Myocyte (in vitro differentiated cells): ENCODE measurements at places on chromosomes 1 and 21. TPM values are rescaled to one million over a fixed set of nuclear protein-coding genes. Genes with fewer than 3 reads are reported as not detected.

DNA sequence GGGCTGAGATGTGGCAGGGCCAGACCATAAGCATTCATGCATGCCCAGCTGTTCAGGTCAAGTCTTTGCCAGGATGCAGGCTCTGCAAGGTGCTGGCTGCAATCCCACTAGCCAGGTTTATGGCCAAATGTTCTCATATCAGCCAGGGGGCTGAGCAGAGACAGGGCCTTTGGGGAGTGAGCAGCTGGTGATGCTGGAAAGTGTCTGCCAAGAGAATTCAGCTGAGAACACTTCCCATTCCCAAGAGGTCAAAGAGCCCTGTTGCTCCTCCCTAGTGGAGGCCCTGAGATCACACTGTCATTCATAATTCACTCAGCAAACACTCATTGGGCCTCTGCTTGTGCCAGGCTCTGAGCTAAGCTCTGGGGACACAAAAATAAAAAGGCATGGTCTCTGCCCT lies 150.3 kb downstream of the DMRTA2 start:
- no peak for DNase-seq

DNA sequence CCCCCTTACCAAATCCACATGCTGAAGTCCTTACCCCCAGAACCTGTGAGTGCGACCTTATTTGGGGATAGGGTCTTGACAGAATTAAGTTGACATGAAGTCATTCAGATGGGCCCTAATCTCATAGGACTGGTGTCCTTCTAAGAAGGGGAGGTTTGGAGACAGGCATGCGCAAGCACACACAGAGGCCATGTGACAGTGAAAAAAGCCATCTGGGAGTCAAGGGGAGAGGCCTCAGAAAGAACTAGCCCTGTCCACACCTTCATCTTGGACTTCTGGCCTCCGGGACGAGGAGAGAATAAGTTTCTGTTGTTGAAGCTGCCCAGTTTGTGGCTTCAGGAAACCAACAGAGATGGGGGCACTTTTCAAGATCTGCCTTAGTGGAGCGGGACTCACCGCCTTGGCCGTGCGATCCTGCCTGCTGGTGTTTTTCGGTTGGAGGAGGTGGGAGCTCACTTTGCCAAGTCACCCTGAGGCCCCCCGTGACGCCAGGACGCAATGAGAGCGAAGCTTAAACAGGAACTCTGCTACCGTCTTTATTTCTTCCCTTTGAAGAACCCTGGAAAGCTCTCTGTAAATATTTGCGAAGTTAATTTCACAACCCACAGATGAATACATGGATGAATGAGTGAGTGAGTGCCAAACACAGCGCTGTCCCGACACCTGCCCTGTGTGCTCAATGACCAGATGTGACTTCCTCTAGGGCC lies 42.5 kb upstream of the C1orf174 start:
- DNase-seq = no peak

DNA sequence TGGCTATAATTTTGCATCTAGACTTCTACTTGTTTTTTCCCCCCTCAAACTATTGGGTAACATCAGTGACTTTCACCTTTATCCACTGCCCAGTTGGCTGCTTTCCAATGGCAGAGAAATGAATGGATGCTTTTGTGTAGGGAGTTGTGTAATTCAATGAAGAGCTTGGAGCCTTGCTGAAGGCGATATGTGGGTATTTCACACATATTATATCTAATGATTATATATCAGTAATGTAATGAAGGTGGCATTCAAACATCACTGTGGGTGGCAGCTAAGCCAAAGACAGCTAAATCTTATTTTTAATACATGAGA lies 81.2 kb downstream of the TGFB2 start:
- no peak for DNase-seq

DNA sequence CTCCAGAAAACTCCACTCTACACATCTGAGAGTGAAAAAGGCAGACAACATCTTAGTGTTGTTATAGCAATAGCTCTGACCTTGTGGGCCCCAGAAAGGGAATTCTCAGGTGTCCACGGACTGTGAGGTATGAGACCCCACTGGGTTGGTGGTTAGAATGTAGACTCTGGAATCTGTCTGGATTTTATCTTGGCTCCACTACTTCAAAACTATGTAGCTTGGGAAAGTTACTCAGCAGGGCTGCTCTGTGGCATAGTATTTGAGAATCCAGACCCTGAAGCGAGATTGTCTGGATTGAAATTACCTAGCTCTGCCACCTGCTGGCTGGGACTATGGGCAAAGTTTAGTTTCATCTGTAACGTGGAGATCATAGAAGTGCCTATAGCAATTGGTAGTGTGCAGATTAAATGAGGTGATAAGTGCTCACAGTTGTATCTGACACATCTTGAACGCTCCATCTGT lies 25.8 kb downstream of the PRDM2 start:
- peak; percentile 22 for DNase-seq

GRCh38 chr1:12343823-12344487 lies 114.1 kb downstream of the VPS13D start:
- no peak for DNase-seq

- DNase-seq = no peak
Measured at GRCh38 chr1:76871355-76871974, 4.2 kb downstream of the ST6GALNAC5 start.

DNA sequence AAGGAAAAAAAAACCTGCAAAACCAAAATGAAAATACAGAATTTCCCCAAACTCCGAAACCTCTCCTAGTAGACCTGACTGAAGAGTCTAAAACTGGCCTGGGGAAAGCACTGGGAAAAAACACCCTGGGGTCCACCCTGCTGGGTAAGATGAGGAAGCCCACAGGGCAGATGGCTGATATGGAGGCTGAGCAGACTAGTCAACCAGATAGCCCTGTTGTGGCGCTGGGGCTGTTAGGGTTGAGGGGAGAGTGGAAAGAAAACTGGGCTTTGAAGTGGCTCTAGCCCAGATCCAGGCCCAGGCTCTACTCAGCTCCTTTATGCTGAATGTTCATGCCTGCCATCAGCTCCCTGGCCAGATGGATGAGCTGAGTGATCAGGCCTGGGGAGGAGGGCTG lies 6.8 kb upstream of the SLAMF1 start:
- no peak for DNase-seq

DNA sequence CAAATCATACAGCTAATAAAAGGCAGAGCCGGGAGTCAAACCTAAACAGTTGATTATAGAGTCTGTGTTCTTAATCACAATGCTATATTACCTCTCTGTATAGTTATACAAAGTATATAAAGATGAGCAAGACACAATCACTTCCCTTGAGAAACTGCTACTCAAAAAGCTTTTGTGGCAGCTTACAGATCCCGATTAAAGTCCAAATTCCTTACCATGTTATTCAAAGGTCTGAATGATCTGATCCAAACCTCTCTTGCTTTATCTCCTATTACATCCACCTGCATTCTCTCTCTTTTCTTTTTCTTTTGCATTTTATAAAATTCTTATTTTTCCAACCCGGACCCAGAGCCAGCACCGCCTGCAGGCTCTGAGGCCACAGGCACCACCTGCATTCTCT lies 57.0 kb upstream of the MUTYH start:
- DNase-seq = no peak

DNA sequence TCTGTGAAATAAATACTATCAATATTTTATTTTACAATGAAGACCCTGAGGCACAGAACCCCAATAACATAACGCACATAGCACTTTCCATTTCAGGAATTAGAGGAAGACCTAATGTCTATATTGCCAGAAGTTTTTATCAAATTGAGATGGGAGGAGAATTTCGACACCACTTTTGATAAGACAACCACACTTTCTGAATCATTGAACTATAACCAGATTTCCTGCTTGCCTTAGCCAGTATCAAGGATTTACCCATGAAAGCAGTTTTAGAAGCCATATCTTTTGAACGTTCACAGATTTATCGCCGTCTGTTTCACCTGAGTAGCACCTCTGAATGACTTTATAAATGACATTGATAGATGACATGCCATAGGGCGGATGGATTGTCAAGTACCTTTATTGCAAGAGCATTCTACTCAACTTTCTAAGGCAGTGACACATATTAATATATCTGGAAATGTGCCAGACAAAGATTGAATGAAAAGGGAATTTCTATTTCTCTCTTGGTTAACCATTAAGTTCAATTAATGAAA lies 768.4 kb downstream of the LTN1 start:
- DNase-seq = no peak

DNA sequence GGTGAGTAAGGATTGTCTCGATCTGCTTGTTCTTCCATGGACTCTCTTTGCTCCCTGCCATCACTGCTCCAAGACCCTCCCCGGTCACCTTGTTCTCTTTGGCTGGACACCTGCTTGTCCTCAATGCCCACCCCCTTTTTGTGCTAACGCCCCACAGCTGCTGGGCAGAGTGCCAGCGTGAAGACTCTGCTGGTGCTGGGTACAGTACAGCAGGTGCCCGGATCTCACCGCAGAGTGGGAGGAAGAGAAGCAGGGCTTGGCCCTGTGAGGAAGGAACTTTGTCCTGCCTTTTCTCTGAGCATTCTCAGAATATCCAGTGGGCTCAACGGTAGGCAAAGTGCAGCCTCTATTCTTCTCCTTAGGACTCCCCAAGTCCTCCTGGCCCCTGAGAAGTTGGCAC lies 90.1 kb downstream of the PLXNA2 start:
- DNase-seq = peak; percentile 49

- peak; percentile 15 for DNase-seq
Measured at GRCh38 chr1:87392248-87393192, 63.8 kb downstream of the LMO4 start.

- no peak for DNase-seq
Measured at GRCh38 chr1:1006305-1007159, 6.6 kb upstream of the HES4 start.

GRCh38 chr1:214316593-214316992 lies 35.6 kb downstream of the SMYD2 start:
- DNase-seq = no peak

- DNase-seq = no peak
Measured at GRCh38 chr1:81547912-81548303, 252.8 kb upstream of the ADGRL2 start.

DNA sequence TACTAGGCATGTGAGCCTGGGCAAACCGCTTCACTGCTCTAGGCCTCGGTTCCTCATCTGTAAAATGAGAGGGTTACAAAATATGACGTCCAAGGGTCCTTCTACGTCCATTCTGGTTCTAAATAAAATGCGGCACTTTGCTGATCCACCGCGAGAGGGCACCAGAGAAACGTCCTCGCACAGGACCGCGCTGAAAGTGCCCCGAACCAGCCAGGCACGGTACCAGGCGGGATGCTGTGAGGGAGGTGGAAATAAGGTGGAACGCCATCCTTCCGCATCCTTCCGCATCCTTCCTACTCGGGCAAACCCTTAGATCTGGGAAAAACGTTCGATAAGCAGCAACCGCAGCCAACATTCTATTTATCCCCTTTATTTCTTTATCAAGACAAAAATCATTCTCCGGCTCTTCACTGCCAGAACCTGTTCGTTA lies 60.3 kb upstream of the KRTAP19-8 start:
- DNase-seq = peak; percentile 51

DNA sequence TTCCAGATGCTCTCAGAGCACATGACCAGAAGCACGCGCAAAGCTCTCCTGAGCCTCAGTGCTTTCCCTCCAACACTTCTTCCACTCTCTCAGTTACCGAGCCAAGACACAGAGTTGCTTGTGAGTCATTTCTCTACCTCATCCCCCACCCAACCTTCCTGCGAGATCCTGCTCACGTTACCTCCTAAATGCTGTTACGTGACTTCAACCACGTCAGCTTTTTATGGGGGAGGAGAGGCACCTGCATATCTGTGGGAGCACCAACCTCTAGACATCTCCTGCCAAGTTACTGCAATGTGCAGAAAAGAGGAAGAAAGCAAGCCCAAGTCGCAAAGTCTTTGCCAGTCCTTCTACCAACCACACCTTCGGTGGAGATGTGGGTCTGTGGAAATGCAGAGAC lies 27.2 kb upstream of the ERG start:
- no peak for DNase-seq

DNA sequence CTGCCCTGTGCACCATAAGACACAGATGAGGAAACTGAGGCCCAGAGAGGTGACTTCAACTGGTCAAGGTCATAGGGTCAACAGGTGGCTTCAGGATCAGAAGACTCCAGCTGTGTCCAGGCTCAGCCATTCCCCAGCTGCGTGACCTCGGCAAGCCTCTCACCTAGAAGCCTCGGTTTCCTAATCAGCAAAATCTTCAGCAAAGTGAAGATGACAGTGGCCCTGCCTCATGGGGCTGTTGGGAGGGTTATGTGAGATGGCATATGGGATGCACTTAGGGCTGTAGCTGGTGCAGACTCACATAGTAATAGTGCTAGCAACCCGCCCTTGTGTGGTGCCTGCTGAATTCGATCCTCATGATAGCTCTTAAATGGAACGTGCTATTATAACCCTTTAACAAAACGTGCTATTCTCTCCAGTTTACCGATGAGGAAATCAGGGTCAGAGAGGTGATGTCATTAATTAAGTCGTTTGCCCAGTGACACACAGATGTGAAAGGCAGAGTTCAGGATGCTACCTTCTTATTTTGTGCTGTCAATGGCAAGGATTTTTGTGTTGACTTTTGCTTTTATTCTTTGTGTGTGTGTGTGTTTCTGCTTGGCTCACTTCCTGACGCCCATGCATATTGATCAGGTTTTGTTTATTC lies 472.9 kb downstream of the MATN1 start:
- DNase-seq = no peak

GRCh38 chr1:44806025-44806703 lies 987 bp downstream of the DYNLT4 start:
- no peak for DNase-seq

The TACSTD2 gene
- total RNA-seq = not detected in 2 replicates

The LY9 gene
- not detected in 2 replicates for total RNA-seq

The TMEM82 gene
- total RNA-seq = not detected in 2 replicates

The TSPAN2 gene
- 0.51 and 0.88 TPM in 2 replicates for total RNA-seq

The ITLN2 gene
- not detected in 2 replicates for total RNA-seq
